Pancreas (tissue), 10 donors: ENCODE measurements at places on chromosomes 12 and 14. TPM values are rescaled to one million over a fixed set of nuclear protein-coding genes. Genes with fewer than 3 reads are reported as not detected.

Gene SDSL
- total RNA-seq, result 11.2 TPM

Gene KRT2
- total RNA-seq, result not detected

Gene ZC2HC1C
- total RNA-seq, result 2.6 TPM

Gene MIP
- not detected for total RNA-seq

Gene RNASE13
- 0.12 TPM for total RNA-seq

Gene LALBA
- total RNA-seq, result not detected

Gene SLC5A8
- total RNA-seq, result 0.06 TPM

Gene GPRC5A
- total RNA-seq, result 4.3 TPM

Gene AQP2
- not detected for total RNA-seq

DNA sequence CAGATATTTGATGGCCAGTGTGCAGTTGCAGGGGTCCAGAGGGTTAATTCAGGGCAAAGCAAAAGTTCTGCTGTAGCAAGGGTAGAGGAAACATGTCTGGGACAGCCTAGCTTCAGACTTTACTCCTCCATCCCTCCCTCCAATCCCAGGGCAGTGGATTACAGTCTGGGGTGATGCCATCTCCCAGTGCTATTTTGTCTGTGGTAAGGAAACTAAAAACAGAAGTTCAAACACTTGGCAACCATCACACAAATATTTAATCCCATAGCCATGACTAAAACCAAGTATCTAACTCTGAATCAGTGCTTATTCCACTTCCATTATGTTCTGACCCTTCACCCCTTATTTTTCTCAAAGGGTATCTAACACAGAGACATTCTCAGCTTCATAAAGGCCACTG lies 61.8 kb downstream of the PIK3C2G start:
- no peak for DNase-seq

DNA sequence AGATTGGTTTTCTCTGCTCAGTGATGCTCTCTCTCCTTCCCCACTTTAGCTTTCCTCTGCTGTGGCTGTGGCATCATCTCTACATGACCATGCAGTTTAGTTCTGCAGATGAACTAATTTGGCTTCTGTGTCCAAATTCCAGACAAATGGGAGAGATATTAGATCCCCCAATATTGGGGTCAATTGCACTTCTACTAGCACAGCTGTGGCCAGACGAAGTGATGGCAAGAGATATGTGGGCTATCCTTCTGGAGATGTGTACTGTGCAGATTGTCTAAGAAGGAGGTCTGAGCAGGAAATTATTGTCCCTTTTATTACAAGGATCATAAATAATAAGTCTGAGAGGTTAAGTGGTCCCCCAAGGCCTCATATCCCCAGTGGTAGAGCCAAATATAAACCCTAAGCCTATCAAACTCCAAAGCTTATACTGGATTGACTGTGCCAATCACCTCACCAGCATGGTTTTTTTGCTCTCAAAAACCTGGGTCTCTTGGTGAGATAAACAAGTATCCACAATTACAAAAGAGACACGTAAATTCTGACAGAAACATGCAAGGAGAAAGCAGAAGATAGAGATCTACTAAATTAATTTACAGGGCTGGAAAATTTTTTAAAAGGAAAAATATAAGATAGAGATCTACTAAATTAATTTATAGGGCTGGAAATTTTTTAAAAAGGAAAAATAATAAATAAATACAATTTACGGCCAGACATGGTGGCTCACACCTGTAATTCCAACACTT lies 29.1 kb upstream of the GCH1 start:
- no peak for DNase-seq

DNA sequence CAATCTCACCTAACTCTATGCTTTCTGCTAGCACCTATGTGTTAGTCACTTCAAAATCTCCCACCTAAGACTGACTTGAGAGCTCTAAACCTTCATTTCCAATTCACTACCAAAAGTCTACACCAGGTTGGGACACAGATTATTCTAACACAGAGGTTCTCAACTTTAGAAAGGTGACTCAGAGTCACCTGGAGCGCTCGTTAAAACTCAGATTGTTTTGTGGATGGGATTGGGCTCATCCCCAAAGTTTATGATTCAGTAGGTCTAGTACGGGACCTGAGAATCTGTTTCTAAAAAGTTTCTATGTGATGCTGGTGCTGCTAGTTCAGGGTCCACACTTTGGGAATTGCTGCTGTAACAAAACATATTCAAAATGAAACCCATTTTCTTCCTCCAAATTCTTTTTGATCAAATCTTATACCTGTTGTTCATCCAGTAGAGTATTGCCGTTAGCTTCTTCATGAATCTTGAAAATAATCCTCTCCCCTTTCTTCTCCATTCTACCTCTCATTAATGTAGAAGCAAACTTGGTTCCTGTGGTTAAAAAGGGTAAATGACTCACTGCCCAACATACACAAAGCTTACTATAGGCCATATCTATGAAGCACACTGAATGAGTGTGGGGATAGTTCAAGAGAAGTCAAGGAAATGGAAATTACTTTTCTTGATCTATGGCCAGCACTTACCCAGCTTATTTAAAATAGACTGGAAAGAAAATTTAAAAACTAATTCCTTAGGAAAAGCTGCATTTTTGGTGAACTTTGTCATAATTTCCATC lies 206.7 kb downstream of the KIF21A start:
- no peak for DNase-seq

DNA sequence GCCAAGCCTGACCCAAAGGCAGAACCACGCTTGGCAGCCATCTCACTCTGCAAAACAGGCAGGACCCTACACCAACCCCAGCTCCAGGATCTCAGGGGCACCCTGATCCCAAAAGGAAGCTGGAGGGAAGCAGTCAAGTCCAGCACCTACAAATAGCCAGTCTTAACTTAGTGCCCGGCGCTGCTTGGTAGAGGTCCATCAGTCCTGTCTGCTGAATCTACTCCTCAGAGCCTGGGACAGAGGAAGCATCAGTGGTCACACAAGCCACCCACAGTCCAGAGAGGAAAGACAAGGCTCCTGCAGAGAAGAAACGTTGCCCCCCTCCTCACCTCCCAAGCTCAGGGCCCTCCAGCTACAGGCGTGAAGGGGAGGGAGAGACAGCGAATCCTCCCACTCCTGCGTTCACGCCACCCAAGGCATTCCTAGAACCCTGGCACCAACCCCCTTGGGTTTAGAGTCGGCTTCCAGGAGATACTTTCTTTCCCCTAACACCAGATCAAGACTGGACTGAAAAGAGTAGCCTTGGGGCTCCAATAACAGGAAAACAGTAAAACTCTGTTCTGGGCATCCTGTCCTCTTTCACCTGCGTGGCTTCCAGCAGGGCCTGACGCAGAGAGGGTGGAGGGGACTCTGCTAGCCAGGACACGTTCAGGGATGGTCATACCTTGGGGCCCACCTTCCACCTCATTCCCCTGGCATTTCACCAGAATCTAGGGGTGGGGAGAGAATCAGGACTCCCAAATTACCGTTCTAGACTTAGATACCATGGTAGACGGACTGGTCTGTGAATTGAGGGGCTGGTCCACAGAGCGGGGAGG lies 1.2 kb downstream of the PXN start:
- DNase-seq, result no peak

- no peak for DNase-seq
Observed at GRCh38 chr12:2759733-2760132, 35.0 kb upstream of the FKBP4 start.

- peak; percentile 30 for DNase-seq
Observed at GRCh38 chr12:67759829-67760228, 111.3 kb downstream of the DYRK2 start.

GRCh38 chr12:77861317-77861716 lies 30.6 kb downstream of the NAV3 start:
- no peak for DNase-seq

DNA sequence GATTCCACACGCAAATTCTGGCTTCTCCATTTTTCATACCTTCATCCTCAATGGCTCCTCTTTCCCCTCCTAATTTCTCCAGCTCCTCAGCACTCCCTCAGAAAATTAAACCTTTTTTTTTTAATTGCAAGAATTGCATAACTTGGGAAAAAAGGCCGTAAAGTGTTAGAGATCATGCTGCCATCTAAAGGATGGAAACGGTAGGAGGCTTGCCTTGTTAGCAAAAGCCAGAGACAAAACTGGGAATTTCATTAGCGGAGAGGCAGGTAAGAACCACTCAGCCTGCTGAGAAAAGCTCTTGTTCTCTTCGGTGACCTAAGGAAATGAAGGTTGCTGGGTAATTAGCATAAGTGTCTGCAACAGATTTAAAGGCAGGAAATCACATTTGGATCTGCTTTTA lies 204.3 kb downstream of the AEBP2 start:
- DNase-seq, result no peak

DNA sequence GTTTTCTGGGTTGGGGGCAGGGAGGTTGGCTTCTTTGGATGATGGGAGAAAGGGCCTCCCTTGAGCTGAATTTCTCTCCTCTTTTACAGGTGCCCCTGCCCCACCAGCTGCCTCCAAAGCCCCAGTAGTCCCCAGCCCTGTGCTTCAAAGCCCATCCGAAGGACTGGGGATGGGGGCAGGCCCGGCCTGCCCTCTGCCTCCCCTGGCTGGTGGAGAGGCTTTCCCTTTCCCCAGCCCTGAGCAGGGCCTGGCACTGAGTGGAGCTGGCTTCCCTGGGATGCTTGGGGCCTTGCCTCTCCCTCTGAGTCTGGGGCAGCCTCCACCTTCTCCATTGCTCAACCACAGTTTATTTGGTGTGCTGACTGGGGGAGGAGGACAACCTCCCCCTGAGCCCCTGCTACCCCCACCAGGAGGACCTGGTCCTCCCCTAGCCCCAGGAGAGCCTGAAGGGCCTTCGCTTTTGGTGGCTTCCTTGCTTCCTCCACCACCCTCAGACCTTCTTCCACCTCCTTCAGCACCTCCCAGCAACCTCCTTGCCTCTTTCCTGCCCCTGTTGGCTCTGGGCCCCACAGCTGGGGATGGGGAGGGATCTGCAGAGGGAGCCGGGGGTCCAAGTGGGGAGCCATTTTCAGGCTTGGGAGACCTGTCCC lies 4.0 kb downstream of the MBD6 start:
- DNase-seq, result no peak

DNA sequence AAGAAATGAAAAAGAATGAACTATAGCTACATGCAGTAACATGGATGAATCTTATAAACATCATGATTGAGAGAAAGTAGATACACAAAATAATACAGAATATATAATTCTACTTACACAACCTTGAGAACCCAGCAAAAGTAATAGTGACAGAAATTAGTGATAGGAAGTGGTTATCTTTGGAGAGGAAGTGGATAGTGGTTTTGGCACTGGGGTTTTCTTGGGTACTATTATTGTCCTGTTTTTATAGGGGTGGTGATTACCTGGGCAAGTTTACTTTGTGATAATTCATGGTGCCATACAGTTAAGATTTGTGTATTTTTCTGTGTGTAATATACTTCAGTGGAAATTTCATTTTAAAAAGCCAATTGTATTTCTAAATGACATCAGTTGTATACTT lies 352.7 kb downstream of the AEBP2 start:
- DNase-seq, result no peak

GRCh38 chr14:51242545-51243490 lies 2.8 kb downstream of the TMX1 start:
- DNase-seq, result no peak

- no peak for DNase-seq
Observed at GRCh38 chr12:7984900-7985299, 47.6 kb upstream of the FOXJ2 start.

- DNase-seq, result no peak
Observed at GRCh38 chr14:55819610-55820304, 239.8 kb downstream of the KTN1 start.

GRCh38 chr14:72401632-72402376 lies 469.6 kb downstream of the RGS6 start:
- DNase-seq, result no peak

DNA sequence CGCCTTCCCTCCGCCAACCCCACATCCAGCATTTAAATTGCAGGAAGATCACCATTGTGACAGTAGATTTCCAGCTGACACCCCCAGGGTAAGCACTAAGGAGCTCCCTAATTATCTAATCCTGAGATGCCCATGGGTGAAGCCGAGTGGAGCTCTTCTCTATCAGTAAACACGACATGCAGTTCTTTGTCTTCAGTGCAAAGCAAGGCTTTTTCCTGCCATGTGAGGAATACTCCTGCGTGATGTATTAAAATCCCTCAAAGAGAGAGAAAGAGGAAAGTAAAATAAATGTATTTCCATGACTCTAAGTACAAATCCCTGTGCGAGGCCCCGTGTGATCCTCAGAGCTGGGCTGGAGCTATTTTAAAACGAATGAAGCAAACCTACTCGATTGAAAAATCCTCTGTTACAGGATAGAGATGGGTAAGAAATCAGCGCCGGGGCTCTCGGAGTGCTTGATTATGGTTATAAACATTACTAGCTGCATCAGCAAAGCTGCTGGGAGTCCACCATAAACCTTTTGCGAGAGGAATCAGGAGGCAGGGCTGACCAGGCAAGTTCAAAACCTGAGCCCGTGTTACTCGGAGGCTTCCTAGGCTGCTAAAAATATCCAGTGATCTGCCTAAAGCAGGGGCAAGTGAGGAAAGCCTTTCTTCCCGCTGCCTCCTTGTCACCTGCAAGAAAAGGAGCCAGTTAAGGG lies 61.5 kb downstream of the MAP1LC3B2 start:
- DNase-seq, result no peak

- DNase-seq, result peak; percentile 97
Observed at GRCh38 chr12:122078141-122079032, at the start of gene MLXIP. MLXIP (plus strand) TSS chr12:122078756; CDS start chr12:122078854, 98 bp downstream.

DNA sequence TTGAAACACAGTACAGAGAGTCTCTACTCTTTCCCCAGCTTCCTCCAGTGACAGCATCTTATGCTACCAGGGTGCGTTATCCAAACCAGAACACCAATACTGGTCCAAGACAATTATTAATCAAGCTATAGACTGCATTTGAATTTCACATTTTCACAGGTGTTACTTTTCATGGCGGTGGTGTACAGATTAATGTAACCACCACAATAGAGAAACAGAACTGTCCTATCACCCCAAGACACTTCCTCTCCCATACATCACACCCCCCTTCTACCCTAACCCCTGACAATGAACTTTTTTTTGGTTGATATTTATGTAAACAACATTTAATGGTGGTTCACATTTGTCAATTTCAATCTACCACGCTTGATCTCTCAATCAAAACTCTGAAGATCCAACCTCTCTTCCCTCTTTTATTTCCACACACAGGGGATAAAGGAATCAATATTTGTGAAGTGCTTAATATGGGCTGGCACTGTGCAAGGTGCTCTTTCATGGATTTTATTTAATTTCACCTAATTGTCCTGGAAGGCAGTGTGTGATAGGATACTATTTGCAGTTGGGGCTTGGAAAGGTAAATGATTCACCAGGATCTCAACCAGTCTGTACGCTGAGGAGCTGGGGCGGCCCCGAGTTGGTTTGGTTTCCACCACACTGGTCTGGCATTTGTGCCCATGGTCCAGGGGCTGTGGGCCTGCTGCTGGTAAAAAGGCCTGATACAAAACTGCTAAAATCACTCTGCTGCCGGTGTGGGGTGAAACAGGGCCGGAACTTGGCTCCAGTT lies 54.6 kb upstream of the DICER1 start:
- DNase-seq, result no peak
